Activated naive CD4-positive, alpha-beta T cell treated with anti-CD3 and anti-CD28 coated beads for 36 hours (primary cell): ENCODE measurements at places on chromosomes 12 and 14. TPM values are rescaled to one million over a fixed set of nuclear protein-coding genes. Genes with fewer than 3 reads are reported as not detected.

DNA sequence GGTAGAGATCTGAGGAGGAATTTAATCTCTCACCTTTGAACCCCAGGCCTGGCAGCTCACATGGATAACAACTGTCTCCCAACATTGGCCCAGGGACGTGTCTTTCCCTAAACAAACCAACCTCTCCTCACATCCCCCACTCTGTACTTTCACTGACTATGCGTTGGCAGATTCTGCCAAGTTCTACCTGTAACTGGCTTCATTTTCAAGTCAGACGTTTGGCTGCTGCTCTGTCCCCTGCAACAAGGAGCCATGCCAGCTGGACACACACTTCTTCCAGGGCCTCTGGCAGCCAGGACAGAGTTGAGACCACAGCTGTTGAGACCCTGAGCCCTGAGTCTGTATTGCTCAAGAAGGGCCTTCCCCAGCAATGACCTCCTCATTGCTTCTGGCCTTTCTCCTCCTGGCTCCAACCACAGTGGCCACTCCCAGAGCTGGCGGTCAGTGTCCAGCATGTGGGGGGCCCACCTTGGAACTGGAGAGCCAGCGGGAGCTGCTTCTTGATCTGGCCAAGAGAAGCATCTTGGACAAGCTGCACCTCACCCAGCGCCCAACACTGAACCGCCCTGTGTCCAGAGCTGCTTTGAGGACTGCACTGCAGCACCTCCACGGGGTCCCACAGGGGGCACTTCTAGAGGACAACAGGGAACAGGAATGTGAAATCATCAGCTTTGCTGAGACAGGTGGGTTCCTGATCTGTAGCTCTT is at the start of gene INHBC:
Gene INHBC (plus strand): TSS at position 268 of the 707 bp plus-strand sequence. CDS start 103 bp downstream, at position 371.
- peaks cover 15% of the 10 kb centered on the region for H3K4me1 ChIP-seq
- DNase-seq, result no peak
- no peaks in the 10 kb centered on the region for H3K27me3 ChIP-seq
- H3K27ac ChIP-seq, result no peak within 1 kb of the TSS
- no peak within 1 kb of the TSS for H3K4me3 ChIP-seq

DNA sequence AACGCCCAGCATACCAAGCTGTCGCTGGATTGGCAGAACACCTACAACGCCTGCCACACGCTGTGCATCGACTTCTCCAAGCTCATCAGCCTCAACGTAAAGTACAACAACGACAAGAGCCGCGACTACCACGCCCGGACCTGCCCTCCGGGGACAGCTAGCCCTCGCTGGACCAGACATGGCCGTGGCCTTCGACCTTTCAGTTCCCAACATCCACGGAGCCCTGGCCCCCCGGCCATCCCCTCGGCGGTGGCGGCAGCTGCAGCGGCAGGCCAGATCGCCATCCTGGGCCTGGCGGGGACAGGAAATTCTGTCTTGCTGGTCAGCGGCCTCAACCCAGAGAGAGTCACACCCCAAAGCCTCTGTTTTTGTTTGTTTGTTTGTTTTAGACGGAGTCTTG is 132.6 kb upstream of the FUT8 start:
- no peak overlapping the region for H3K4me3 ChIP-seq
- DNase-seq, result no peak
- peaks cover 25% of the 10 kb centered on the region for H3K4me1 ChIP-seq
- no peaks in the 10 kb centered on the region for H3K27me3 ChIP-seq
- no peaks in the 10 kb centered on the region for H3K36me3 ChIP-seq
- no peak overlapping the region for H3K27ac ChIP-seq

Gene AMN
- 0.33 TPM for total RNA-seq

Gene REP15
- 0.19 TPM for total RNA-seq

Gene IL22
- 0.26 TPM for total RNA-seq
